IMR-90 (cell line): ENCODE measurements at places on chromosomes 1 and 21. TPM values are rescaled to one million over a fixed set of nuclear protein-coding genes. Genes with fewer than 3 reads are reported as not detected.
A peak's percentile ranks its signal among the peaks of the same experiment; 100 is the strongest.

- H3K27me3 ChIP-seq: no peaks in the 10 kb centered on the region
- no peak overlapping the region for H3K4me3 ChIP-seq
- no peaks in the 10 kb centered on the region for H3K36me3 ChIP-seq
- no peak overlapping the region for H3K27ac ChIP-seq
- no peak for DNase-seq
Measured at GRCh38 chr1:119853155-119853554, 41.9 kb upstream of the REG4 start.

GRCh38 chr1:24463776-24464735 is 38.6 kb upstream of the RCAN3 start:
- H3K36me3 ChIP-seq: peaks cover 21% of the 10 kb centered on the region
- peak; percentile 37 for DNase-seq
- H3K27ac ChIP-seq: no peak overlapping the region
- H3K4me3 ChIP-seq: no peak overlapping the region
- H3K27me3 ChIP-seq: no peaks in the 10 kb centered on the region

OR14A16 gene
- not detected in 2 replicates for total RNA-seq

DNA sequence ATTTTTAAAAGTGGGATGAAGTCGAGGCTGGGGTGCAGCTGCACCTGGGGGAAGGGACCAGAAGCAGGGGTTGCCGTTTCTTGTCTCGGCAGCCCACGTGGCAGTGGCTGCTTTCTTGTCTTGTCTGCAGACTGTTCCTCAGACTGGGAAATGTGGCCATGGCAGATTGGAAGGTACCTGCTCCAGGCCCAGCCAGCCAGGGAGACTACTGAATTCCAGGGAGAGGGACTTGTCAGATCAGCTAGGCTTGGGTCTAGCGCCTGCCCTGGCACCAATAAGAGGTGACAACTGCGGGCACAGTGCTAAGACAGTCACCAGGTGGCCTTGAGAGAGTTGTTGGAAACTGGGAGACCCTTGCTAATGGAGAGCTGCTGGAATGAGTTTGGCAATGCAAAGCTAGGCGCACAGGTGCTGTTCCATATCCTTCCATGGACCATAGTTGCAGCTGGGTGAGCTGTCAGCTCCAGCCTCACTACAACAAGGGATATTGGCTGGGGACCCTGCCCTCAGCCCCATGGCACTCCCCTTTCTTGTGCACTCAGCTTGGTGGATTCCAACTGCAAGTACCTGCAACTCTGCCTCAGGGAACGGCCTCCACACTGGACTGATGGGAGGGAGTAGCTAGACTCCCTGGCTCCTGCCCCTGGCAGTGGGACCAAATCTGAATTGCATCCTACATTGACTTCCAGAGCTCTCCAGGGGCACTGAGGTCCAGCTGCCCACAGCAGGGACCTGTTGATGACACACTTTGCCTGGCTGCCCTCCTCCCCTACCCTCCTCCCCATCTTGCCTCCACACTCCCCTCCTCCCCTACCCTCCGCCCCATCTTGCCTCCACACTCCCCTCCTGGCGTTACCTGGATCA is 9.9 kb upstream of the IL22RA1 start:
- H3K27me3 ChIP-seq: peaks cover 55% of the 10 kb centered on the region
- H3K27ac ChIP-seq: no peak overlapping the region
- no peak overlapping the region for H3K4me3 ChIP-seq
- DNase-seq: no peak
- H3K4me1 ChIP-seq: peaks cover 5% of the 10 kb centered on the region
- H3K36me3 ChIP-seq: no peaks in the 10 kb centered on the region

BEND5 gene
- total RNA-seq: 0.83 and 1.1 TPM in 2 replicates

- H3K27ac ChIP-seq: peak overlapping the region; percentile 33; the same call in 1 of the 2 replicates
- peaks cover 42% of the 10 kb centered on the region for H3K4me1 ChIP-seq
- peaks cover 79% of the 10 kb centered on the region for H3K36me3 ChIP-seq
- H3K27me3 ChIP-seq: no peaks in the 10 kb centered on the region
- H3K4me3 ChIP-seq: no peak overlapping the region
- no peak for DNase-seq
Measured at GRCh38 chr1:8871539-8871935, 6.9 kb downstream of the ENO1 start.

SUSD4 gene
- total RNA-seq: 1.1 and 2.7 TPM in 2 replicates

GRCh38 chr21:42037516-42037915 is 27.4 kb upstream of the ZBTB21 start:
- H3K36me3 ChIP-seq: no peaks in the 10 kb centered on the region
- H3K4me1 ChIP-seq: peaks cover 26% of the 10 kb centered on the region
- H3K27ac ChIP-seq: no peak overlapping the region

- no peaks in the 10 kb centered on the region for H3K4me1 ChIP-seq
- no peaks in the 10 kb centered on the region for H3K27me3 ChIP-seq
- no peaks in the 10 kb centered on the region for H3K36me3 ChIP-seq
- no peak for DNase-seq
- no peak overlapping the region for H3K27ac ChIP-seq
Measured at GRCh38 chr1:97560714-97561113, 360.1 kb downstream of the DPYD start.

GRCh38 chr1:226884966-226885820 is 14.8 kb downstream of the PSEN2 start:
- no peak for DNase-seq
- peaks cover 5% of the 10 kb centered on the region for H3K36me3 ChIP-seq
- H3K27me3 ChIP-seq: no peaks in the 10 kb centered on the region
- H3K4me3 ChIP-seq: no peak overlapping the region

DNA sequence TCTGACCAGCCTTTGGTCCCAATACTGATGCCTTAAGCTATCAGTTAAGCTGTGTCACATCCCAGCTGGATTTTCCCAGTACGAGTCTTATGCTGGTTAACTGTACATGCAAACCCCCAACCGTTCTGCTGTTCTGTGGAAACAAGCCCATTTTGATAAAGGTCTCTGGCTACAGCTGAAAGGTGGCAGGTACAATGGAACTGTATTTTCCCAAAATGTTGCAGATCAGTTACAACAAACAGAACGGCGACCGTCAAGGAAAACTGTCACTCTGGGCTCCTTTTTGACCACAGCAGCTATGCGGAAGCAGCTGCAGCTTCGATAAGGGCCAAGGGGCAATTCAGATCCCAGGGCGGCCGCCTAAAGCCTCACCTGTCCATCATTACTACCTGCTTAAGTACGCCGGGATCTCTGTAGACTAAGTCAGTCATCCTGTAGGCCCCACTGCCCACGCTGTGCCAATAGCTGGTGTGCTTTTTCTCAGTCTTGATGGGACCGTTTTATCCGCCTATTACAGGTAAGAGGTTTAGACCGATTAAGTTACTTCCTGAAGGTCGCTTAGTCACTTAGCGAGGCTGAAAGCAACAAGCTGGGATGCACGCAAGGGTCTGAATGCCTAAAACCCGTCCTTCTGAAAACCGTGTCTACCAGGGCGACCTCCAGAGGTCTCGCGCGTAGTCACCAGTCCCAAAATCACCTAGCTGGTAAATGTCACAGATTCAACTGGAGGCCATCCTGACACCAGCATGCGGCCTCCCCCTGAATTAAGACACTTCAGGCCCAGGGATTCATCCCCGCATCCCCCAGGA is 11.1 kb upstream of the RAB42 start:
- DNase-seq: peak; percentile 56
- no peaks in the 10 kb centered on the region for H3K27me3 ChIP-seq
- H3K36me3 ChIP-seq: peaks cover 35% of the 10 kb centered on the region
- H3K27ac ChIP-seq: peak overlapping the region; percentile 69
- peaks cover 6% of the 10 kb centered on the region; the same call in 1 of the 2 replicates for H3K4me1 ChIP-seq
